ENCODE measurements at places on chromosomes 2 and 18. TPM values are rescaled to one million over a fixed set of nuclear protein-coding genes. Genes with fewer than 3 reads are reported as not detected.

DNA sequence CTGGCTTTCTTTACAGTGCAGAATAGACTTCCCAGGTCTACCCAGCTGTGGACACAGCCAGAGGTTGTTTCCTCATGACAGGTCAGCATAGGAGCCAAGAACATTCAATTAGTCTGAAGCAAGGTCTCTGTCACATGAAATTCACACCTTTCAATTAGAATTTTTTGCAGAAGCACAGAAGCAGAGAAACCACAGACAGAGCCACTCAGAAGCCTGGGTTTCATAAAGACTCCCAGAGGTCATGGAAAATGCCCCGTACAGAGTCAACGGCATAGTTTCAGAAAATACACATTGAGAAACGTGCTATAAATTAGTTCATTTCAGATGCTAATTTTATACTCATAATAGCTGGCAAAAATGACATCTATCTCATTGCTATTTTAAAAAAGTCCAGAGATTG lies 87.0 kb upstream of the TMEM200C start:
- DNase-seq: no peak

DNA sequence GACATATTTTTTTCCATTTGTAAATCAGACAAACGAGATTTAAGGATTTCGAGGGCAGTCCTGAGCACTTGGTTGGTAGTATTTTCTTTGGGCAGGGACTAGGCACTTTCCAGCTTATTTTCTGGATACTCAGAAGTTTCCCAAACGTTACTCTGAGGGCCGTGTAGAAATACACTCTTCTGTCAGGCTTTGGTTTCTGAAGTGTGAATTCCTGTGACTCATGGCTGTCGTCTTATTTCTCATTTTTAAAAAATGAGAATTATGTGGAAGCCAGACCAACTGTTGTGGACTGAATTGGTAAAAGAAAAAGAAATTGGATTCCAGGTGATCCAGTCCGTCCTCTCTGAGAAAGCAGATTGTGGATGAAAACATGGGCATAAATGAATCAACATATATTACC lies 658.6 kb upstream of the FANCL start:
- DNase-seq: no peak

GRCh38 chr2:17803497-17803896 lies 12.8 kb upstream of the MSGN1 start:
- DNase-seq: no peak

DNA sequence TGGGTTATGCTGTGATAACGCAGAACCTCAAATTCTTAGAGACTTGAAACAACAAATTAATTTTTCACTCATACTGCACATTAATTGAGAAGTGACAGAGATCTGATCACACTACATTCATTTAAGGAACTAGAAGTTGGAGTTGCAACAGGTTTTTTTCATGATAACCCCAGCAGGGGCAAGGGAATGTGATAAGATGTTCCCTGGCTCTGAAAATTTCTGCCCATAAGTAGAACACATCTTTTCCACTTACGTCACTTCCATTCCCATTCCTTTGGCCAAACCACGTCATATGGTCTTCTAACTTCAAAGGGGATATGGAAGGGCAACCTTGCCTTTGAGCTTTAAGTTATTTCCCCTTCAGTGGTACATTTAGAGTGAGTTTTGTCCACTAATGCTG lies 29.7 kb upstream of the PSME4 start:
- DNase-seq: no peak

DNA sequence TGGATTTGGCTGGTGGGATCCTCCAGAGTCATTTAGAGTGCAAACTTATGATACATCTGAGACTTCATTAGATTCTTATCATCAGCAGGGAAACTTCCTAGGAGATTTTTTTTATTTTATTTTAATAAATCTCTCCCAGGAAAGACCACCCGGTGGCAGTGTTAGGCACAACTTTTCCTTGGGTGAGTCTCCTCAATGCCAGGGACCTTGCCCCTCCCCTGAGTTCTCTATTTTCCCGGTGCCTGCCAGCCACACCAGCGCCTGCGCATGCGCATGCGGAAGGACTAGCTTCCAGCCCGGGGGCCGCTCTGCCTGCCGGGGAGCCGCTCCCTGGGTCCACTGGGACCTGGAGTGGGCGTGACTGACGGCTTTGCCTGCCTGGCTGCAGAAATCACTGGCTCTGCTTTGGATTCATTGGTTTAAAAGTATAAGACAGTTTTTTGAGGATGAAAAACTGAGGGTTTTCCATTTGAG lies 86.6 kb downstream of the TMEM182 start:
- DNase-seq: peak; percentile 70

GRCh38 chr18:10950876-10951630 lies 198.3 kb downstream of the PIEZO2 start:
- no peak for DNase-seq

- DNase-seq: no peak
Measured at GRCh38 chr2:80258793-80259192, 45.8 kb downstream of the LRRTM1 start.

DNA sequence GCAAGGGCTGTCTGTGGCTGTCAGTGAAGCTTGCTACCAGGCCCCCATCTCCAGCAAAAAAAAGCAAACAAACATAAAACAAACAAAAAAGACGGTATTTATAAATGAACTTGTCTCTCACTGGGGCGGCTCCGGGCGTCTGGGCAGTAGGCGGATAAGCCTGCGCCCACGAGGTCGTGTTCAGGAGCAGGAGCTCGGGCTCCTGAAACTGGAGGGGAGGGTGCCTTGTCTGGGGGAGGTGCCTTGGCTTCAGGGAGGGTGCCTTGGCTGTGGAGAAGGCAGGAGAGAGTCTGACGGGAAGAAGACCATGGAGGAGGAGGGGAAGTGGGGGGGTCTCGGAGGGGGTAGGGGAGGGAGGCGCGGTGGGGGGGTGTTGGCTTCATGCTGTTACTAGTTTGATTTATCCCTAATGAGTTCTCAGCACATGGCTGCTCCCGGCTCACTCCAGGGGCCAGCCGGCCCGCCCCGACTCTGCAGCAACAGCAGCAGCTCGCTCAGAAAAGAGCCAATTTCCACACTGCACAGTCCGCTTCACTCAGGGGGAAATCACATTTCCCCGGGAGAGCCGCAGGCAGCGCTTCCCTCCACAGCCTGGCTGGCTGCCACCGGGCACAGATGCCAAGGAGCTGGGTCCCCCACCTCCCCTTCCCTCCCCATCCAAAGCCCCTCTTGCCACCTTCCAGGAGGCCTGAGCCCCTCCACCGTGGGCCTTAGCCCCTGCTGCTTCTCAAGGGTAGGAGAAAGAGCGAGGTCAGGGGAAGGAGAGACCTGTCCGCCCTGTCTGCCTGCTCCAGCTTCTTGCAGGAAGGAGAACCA lies 38.7 kb downstream of the PSD4 start:
- DNase-seq: peak; percentile 69

DNA sequence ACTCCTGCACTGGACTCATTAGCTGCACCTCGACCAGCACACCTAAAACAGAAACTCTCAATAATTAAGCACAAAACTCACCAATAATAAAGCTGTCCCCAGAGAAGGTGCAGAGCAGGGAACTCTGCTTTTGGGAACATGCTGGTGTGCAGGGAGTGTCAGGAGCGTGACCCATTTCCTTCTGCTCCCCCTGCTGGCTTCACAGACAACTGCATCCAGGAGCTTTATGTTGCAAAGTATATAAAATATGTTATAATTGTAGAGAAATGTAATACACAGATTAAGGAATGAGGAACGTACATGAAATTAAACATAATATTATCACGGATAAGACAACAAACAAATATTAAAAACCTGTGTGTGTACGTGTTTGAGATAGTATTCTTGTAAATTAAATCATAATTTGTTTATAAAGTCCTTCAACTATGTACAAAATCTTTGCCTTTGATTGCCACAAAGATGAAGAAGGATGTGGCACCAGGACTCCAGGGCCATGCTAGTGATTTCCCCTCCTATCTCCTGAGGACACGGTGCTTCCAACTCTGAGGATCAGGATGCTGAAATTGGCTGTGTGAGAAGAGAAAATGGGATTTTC lies 68.6 kb upstream of the MAL start:
- no peak for DNase-seq

DNA sequence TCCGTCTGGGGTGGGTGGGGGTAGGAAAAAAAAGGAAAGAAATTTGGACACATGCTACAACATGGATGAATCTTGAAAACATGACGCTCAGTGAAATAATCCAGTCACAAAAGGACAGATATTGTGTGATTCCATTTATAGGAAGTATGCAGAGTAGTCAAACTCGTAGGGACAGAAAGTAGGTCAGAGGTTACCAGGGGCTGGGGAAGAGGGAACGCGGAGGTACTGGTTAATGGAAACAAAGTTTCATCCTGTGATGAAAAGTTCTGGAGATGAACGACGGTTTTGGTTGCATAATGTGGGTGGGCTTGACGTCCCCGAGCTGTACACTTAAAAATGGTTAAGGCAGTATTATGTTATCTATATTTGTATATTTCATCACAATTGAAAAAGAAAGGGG lies 4.5 kb upstream of the SFTPB start:
- no peak for DNase-seq

DNA sequence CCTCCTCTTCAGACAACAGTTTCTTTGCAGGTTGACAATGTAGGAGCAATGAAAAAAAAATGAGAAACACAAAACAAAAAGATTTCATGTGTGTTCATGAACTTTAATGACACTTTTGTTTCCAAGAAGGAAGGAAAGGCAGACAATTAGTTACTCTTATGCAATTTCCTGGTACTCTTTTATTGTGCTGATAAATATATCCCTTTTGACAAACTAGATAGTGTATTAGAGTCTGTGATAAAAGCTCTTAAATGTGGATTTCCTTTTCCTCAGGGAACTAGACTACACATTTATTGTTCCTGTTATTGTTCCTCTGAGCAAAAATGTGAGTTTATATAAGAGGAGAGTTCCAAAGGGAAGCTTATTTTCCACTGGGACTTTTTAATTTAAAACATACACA lies 188.7 kb upstream of the NRXN1 start:
- no peak for DNase-seq

- DNase-seq: no peak
Measured at GRCh38 chr18:67672716-67673115, 156.2 kb upstream of the DSEL start.

DNA sequence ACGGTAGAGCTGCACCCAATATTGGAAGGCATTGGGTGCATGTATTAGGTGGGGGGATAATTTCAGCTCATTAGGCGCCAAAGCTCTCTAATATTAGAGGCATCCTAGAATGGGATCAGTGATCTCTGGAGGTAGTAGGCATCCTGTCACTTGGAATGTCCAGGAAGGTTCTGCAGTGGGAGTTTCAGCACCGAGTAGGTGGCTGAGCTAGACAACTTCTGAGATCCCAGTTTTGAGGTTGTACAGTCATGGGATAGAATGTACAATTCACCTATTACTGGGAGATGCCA lies 210.9 kb downstream of the MYCN start:
- no peak for DNase-seq

DNA sequence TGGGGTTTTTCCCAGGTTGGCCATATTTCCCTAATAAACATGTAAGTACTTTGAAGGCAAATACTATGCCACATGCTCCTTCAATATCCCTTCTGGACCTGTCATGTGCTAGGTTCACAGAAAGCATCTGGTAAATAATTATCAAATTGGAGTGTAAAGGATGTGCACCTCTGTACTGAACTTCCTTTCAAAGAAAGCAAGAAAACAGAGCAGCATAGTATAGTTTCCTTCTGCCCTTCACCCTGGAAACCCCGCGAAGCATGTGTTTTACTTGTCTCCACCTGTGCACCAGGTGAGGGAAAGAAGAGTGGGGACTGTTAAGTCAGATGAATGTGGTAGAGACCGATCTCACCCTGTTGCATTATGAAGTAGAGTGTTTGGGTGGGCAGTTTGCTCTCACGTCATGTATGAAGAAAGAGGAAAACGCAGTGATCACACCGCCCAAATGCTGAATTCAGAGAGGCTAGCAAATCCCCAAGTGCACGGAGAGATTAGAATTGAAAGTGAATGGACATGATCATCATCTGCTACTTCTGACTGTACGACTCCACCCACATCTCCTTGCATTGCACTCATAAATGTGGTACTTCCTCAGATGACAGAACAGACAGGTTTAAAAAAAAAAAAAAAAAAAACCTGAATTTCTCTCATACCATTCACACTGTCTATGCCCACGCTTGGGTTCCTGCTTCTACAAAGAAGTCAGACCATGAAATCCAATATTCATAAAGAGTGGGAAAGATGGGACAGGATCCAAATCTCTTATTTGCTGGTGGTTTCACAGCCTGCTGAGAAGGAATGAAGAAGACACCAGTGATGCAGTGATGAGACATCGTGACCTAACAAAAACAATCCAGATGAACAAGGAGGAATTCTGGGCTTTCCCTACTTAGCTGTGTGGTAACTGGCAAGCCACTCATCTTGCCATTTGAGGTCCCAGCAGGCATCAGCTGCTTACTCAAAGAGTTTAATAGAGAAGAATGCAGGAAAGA lies 448.6 kb downstream of the BCL11A start:
- DNase-seq: no peak

DNA sequence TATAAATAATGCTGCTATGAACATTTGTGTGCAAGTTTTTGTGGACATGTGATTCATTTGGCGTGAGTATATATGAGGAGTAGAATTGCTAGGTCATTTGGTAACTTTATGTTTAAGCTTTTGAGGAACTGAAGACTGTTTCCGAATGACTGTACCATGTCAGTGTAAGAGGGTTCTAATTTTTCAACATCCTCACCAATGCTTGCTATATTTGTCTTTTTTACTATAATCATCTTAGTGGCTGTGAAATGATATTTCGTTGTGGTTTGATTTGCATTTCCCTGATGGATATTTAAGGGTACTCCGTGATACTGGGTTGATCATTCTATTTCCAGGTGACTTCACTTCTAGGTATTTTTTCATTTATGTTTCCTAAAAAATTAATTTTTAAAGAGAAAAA lies 241.1 kb downstream of the BCL2 start:
- DNase-seq: no peak

DNA sequence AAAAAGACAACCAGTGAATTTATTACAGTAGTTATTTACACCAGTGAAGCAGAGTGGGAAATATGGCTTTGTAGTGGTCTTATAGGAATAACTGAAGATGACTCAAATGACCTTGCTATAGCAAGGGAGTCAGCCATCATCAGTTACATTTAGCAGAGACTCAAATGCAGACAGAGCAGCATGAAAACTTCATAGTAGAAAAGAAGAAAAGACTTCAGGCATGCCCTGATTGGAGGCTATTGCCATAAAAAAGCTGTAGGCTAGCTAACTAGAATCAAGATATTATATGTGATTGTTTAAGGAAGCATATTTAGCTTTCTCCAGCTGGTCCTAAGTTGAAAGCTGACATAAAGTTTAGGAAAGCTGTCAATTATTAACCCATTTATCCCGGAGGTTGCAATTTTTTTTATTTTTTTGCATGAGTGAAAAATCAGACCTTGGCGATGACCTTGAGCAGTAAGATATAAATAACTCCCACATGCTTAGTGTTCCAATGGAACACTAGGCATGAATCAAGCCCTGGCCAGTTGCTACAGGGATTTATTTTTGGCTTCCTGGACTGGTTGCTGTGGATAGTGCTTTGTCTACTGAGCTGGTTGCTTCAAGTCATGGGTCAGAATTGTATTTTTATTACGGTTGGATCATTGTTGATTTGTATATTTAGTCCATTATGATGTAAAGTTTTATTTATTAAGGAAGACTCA lies 675.6 kb upstream of the VRK2 start:
- no peak for DNase-seq

KCNS3 gene
- polyA plus RNA-seq: 6.9 TPM

PAIP2B gene
- 14.9 TPM for polyA plus RNA-seq

Data from left renal cortex interstitium (tissue), 4 donors.